Stimulated activated CD8-positive, alpha-beta memory T cell treated with anti-CD3 and anti-CD28 coated beads, Interleukin-15, amount 100 ng/mL, for 48 hours (primary cell): ENCODE measurements at places on chromosomes 7 and 10.

DNA sequence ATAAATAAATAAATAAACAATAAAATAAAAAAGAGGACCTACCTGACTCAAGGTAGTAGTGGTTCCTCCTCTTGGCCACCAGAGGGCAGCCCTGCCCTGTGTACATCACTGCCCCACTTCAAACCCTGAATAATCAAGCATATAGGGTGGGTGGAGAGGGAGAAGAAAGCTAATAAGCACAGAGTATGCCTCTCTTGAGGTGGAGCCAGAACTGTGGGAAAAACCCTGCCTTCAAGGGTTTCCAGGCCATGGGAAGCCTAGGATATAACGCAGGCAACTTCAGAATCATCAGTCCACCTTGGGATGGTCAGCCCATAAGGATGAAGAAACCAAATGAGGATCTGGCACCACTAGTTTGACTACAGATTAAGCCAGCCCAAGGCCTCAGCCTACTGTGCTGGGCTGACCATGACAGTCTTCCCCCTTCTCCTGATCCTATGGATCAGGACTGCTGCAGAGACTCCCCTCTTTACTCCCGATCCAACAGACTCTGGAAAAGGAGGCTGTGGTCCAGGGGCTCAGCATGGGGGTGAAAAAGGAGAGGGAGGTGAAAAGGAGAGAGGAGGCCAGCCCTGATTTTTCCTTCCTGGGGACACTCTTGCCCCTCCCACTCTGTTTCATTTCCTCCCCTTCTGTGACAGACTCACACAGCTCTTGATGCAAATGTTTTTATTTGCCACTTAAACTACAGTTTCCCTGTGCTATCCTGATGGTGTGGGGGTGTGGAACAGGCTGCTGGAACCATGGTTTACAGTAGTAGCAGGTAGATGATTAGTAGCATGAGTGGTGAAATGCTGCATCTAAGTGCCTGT lies 10.1 kb downstream of the AVPI1 start:
- DNase-seq, result no peak

DNA sequence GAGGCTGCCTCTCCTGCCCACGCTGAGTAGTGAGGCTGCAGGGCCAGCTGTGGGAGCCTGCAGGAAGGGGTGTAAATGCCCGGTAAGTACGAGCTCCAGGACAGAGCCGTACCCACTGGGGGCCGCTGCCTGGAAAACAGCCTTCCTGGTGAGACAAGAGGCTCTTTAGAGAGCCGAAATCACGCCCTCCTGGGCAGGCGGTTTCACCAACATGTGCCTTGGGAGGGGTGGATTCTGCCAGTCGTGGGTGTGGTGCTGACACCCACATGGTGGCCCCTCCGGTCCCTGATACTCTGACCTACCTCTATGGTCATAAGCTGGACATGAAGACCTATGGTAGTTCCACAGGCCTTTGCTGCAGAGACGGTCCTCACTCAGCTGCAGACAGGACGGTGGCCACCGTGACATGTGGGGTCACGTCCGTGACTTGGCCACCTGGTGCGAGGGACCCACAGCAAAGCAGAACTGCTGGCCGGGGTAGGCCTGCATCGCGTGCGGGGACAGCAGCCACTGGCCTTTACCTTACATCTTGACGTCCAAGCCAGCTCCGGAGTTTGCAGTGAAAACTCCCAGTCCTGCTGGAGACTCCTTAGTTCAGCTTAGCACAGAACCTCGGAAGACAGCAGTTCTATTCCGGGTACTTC lies 46.9 kb downstream of the PITRM1 start:
- DNase-seq, result no peak

DNA sequence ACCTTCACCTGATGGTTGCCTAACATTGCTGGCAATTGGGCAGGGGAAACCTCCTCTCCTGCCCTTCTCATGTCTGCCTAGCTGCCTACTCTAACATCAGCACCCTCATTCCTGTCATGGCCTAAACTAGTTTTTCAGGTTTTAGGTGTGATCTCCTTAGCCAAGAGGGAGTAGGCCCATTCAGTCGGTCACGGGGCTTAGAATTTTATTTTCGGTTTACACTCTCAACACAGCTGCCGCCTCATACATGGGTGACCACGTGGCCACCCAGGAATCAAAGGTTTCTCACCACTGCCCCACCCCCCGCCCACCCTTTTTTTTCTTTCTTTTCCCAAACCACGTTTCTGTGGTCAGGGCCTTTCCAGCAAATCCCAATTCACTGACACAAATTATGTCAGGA lies 97.2 kb downstream of the RALA start:
- no peak for DNase-seq

DNA sequence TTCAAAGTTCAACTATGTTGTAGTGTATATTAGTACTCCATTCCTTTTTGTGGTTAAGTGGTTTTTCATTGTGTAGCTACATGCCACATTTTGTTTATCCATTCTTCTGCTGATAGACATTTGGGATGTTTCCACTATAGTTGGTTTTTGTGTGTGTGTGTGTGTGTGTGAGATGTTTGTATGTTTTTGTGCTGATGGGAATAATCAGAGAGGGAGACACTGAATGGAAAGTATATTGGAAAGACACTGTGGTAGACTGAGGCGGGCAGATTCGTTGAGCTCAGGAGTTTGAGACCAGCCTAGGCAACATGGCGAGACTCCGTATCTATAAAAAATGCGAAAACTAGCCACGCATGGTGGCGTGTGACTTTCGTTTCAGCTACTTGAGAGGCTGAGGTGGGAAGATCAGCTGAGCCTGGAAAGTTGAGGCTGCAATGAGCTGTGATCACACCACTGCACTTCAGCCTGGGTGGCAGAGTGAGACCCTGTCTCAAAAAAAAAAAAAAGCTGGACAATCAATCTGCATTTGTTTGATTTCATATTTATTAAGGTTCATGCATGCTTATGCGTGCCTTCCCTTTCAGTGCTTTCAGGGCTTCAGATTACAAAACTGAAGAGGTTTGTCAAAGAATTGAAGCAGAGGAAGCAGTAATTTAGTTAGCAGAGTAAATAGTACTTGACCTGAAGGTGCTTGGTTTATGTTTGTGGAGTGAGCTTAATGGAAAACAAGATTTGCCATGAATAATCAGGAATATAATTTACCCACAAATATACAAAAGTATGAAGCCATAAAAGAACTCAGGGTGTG lies 14.7 kb downstream of the SEC24C start:
- no peak for DNase-seq

- no peak for DNase-seq
Measured at GRCh38 chr7:110626414-110626813, 464.5 kb upstream of the LRRN3 start.

GRCh38 chr10:5271526-5271925 lies 74.9 kb downstream of the AKR1C4 start:
- DNase-seq, result no peak

GRCh38 chr10:35462491-35462934 lies 126.2 kb downstream of the CCNY start:
- DNase-seq, result no peak

DNA sequence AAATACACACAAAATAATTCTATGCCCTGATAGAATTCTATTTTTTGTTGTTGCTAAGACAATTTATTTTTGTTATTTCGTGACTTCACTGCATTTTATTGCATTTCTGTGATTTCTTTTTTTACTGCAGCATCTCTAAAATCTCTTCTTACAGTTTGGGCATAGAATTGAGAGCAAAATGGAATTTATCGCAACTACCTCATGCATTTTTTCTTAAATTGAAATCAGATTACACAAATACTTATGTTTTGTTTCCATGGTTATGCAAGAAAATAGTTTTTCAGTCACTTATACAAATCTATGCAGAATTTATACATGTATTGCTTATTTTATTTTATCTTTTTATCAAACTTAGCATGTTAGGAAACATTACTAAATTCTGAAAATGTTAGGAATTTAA lies 781.8 kb upstream of the LRRTM3 start:
- no peak for DNase-seq

DNA sequence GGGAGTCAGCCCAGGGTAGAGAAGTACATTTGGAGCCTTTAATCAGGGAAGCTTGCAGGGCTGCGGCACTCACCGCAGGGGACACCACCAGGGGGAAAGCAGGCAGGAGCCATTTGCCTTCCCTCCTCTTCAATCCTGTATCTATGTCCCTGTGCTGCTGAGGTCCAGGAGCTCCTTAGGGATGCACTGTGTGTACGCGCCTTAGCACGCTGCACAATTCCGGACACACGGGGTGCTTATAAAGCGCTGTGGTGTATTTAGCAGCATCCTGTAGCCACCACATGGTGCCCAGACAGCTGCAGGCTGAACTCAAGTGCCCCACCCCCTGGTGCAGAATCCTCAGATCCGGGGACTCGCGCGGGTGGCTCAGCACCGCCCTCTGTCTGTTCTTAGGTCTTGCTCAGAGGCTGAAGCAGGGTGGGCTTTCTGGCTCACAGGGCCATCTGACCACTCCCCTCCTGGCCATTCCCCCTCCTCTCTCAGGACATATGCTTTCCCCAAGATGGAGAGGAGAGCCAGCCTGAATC lies 421.4 kb downstream of the SDK1 start:
- no peak for DNase-seq
